ENCODE measurements at places on chromosomes 3 and 15.

GRCh38 chr3:50358355-50358910, 888 bp downstream of the TMEM115 start:
- no peak for DNase-seq

DNA sequence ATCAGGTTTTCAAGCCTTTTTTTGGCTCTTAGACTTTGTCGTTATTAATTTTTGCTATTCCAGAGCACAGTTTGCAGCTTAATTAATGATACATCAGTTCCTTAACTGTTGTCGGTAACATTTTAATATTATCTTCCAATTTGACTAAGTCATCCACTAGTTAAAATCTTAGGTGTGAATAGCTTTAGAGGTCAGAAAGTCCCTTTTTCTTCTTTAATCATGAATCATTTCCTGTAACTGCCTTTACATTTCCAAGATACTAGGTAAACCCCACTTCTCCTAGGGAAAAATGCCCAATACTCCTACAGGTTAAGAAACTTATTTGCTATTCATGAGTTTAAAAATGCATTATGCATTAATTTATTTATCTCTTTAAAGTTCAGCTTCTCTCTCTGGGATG, 260.9 kb upstream of the CFAP20DC start:
- no peak for DNase-seq

DNA sequence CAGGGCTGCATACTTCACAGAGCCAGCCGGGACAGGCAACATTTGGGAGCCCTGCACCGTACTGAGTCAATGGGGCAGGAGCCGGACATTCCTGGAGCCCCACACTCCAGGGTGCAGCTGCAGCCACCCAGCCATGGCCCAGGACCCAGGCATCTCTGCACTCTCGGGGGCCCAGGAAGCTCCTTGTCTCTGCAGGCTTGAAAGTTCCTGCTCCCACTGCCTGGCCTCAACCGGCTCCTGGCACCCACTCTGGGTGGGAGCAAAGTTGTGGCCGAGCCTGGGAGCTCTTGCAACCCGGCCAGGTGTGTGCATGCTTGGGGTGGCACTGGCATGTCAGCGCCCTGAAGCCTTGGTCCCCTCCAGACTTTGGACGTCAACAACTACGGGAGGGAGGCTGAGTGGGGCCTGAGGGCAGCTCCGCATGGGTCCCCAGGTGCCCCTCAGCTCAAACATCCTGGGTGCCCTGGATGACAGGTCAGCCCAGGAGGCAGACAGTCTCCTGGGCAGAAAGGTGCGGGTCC, 833.5 kb upstream of the CADM2 start:
- no peak for DNase-seq

GRCh38 chr3:163809540-163809993, 1268.7 kb downstream of the SI start:
- no peak for DNase-seq

- DNase-seq, result no peak
These were observed 13.8 kb upstream of the TEX264 start for GRCh38 chr3:51657234-51657633.

DNA sequence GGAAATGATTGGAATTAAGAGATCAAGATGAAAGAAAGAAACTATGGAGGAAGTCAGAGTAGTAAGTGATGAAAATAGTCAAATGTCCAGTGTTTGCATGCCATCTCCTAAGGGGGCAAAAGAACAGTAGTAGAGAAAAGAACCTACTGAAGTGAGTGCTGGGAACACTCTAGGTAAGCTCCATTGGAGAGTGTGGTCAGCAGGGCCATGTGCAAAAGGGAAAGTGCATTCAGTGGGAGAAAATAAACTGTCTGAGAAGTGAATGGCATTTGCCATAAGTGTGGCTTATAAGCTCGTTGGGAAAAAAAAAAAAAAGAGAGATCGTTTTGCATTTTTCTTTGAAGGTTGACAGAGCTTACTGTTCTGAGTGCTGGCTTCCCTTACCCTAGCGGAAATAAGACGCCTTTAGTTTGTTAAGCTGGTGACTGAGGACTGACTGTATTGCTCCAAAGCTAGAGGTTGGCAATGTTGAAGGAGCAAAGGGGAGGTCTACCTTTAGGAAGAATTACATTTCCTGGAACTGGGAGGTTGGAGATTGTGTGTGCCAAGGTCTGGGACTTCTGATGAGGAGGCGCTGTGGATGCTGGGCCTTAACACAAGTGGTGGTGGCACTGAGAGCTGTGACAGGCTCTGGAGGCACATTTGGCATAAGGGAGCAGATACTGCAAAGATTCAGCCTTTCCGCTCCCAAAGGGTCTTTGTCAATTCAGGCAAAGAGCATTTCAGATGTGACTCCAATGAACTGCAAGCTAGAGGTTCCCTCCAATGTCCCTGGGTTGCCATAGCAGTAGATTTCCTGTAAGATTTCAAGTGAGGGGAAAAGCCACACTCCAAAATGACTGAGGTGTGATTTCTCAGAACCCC, 287.8 kb upstream of the SATB1 start:
- peak; percentile 71 for DNase-seq

- DNase-seq, result peak; percentile 54
These were observed 18.5 kb upstream of the C3orf62 start for GRCh38 chr3:49295489-49296058.

DNA sequence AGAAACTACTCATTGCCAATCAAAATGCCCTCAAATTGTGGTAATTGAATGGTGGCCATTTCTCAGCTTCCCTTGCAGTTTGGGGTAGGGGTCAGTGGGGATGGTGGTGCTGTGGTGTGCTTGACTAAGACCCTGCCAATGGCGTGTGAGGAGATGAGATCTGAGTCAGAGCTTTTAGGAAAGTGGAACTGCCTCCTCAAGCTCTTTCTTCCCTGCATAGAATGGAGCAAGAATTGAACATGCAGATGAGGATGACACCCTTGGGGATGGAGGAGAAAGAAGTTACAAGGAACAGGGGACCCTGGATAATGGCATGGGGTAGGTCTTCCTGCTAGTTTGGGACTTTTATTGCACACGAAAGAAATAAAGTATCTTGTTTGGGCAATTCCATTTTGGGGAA, 188.0 kb downstream of the PEX5L start:
- no peak for DNase-seq

- DNase-seq, result no peak
These were observed 201.0 kb upstream of the GBE1 start for GRCh38 chr3:81962396-81962795.

GRCh38 chr3:164049847-164050246, 1028.4 kb downstream of the SI start:
- DNase-seq, result no peak

- DNase-seq, result no peak
These were observed 151.6 kb downstream of the BBX start for GRCh38 chr3:107674371-107674770.

DNA sequence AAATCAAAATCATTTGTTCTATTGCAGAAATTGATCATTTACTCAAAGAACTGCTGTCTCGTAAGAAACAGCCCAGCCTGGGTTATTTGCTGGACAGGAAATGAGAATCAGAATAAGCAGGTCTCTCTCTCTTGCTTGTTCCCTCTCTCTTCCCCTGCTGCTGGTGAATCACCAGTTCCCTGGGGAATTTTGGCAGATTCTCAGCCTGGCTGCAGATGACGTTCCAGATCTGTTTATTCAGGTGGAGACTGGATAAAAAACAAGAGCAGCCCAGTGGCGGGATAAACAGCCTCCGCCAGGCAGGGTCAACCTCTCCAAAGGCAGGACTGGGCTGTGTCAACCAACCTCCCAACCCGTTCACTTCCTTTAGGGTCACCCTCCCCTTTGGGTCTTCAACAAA, 72.1 kb downstream of the LRIG1 start:
- DNase-seq, result no peak

- no peak for DNase-seq
These were observed 36.3 kb downstream of the CHDH start for GRCh38 chr3:53809764-53810400.

DNA sequence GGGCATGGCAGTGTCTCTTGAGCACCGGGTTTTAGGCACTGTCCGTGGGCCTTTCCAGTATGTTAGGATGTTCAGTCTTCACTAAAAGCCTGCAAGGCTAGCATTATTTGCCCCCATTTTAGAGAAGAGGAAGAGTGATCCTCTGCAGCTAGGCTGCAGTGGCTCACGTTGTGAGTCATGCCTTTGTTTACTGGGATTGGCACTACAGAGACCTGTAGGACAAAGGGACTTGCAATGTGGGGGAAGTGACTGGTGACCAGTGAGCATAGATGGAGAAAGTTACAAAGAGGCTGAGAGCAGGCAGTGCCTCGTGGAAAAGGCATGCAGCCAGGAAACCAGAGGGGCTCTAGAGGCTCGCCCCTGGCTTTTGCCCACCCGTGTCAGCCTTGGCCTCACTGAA, 26.8 kb upstream of the CPNE9 start:
- no peak for DNase-seq

GRCh38 chr15:56678571-56678970, 54.7 kb downstream of the ZNF280D start:
- no peak for DNase-seq

DNA sequence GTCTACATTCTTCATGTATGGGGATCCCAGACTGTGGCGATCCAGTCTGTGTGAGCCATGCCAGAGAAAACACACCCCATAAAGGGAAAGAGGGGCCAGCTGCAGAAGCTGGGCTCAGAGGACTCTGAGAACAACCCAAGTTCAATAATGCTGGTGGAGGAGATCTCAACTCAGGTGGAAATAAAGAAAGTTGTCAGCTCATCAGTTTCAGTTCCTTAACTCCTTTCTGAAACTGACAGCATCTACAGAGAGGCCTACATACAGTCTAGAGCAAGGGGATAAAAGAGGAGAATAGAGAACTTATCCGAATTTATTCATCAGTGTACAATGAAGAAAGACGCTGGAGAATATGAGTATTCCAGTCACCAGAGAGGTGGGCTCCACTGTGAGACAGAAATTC, 77.0 kb downstream of the NTRK3 start:
- no peak for DNase-seq

GRCh38 chr3:7204848-7205156, 343.9 kb downstream of the GRM7 start:
- no peak for DNase-seq

DNA sequence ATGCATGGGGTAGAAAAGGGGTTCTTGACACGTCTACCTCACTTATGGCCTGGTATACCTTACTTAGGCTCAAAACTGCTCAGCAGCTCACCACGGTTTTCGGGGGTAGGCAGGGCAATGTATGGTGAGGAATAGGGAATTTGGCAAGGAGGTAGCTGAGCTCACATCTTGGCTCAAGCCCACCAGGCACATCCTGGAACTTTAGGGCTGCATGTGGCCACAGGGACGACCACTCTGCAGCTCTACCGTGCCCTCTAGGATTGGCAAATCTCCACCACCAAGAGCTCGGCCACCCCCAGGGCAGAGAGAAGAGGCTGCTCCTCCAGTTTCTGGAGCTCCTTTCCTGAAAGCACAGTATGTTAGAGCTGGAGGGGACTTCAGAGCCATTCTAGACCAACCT, 69.7 kb downstream of the MRPL46 start:
- DNase-seq, result no peak

- DNase-seq, result peak; percentile 28
These were observed 11.3 kb upstream of the KNL1 start for GRCh38 chr15:40582726-40583246.

Data from CD4-positive, alpha-beta T cell treated with Interleukin-2 at 100 ng/mL for 4 hours (primary cell).